ENCODE measurements at places on chromosomes 1 and 21.

DNA sequence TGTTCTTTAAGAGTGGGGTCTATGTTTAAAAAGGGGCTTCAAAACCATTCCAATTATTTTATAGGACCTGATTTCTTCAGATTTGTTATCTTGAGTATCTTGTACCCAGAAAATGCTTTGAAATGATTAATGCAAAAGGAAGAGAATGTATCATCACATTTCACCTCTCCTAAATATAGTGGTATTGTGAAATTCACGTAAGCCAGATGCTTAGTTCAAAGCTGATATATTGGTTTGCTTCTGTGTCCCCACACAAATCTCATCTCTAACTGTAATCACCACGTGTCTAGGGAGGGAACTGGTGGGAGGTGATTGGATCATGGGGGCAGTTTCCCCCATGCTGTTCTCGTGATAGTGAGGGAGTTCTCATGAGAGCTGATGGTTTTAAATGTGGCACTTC lies 8.5 kb downstream of the SOAT1 start:
- DNase-seq, result no peak

DNA sequence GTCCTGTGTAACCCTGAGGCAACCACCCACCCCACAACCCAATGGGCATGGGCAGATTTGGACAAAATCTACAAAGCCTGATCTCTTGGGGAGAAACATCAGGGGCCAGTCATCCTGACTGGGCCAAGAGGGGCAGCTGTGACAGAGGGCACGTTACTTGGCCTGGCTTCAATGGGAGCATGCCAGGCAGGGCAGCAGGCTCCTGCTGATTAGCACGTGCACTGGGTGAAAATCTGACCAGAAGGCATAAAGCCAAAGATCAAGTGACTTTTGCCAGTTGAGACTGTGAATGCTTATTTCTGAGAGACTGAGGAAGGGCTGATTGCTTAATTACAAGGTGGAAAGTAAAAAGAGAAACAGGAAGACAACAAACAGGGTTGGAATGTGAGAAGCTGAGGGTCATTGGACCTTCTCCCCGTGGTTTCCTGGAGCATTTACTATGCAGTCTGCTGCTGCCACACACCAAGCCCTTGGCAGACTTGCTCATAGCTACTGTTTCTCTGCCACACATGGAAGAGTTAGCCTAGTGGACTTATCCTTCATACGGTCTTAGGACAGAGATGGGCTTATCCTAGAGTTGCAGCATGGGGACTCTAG lies 39.8 kb upstream of the TNR start:
- DNase-seq, result no peak

DNA sequence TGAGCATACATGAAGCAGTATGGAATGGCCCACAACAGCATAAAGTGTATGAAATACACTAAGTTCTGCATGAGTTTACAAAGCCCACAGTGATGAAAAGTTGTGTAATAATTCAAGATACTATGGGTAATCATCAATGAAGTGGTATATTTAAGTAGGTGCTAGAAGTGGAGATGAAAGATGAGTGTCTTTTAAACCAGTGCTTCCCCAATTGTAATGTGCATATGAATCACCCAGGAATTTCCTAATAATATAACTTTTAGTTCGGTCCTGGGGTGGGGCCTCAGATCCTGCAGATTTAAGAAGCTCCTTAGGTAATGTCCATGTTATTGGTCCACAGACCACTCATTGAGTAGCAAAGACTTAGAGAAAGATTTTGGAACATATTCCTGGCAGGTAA lies 184.9 kb downstream of the DUSP10 start:
- no peak for DNase-seq

DNA sequence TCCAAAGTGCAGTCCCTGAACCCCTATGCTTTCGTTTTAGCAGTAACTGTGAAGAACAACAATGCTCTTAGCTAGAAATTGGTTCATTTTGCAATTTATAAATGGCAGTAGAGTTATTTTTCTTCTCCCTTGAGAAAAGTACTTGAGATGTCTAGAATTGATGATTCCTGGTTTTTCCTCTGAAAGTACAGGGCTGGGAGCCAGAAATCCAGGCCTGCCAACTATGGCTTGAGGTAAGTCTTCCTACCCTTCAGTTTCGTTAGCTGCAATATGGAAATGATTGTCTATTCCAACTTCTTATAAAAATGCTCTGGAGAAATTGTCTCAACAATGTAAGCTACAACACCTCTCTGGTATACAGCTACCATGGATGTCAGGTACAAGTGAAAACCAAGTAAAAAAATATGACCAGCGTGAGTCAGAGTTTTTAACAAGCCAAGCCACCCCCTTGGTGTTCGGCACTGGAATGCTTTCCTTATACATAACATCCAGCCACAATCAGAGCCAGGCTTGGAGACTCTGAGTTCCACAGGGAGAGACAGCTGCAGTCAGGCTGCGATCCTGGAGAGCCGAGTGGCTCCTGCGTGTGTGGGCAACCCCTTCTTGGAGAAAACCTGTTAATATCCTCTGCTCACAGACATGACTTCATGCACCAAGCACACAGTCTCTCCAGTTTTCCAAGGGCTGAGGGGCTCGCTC lies 22.0 kb downstream of the TSPAN2 start:
- DNase-seq, result no peak

DNA sequence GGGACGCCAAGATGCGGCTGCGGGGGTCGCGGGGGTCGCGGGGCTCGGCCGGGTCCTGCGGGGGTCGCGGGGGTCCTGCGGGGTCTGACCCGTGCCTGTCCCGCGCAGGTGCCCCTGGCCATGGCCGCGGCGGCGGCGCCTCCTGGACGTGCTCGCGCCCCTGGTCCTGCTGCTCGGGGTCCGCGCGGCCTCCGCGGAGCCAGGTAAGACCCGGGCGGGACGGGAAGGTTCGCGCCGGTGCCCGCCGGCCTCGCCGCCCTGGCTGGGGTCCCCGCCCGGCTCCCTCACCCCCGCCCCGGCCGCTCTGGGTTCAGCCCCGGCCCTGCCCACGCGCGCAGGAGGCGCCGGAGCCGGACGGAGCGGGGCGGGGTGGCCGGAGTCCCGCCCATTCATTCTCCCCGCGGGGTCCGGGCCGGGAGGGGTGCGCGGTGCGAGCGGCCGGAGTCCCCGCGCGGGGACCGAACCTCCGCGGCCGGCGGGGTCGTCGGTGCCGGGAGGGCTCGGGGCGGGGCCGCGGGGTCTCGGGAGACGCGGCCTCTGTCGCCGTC lies 380 bp downstream of the COL18A1 start:
- DNase-seq, result no peak

DNA sequence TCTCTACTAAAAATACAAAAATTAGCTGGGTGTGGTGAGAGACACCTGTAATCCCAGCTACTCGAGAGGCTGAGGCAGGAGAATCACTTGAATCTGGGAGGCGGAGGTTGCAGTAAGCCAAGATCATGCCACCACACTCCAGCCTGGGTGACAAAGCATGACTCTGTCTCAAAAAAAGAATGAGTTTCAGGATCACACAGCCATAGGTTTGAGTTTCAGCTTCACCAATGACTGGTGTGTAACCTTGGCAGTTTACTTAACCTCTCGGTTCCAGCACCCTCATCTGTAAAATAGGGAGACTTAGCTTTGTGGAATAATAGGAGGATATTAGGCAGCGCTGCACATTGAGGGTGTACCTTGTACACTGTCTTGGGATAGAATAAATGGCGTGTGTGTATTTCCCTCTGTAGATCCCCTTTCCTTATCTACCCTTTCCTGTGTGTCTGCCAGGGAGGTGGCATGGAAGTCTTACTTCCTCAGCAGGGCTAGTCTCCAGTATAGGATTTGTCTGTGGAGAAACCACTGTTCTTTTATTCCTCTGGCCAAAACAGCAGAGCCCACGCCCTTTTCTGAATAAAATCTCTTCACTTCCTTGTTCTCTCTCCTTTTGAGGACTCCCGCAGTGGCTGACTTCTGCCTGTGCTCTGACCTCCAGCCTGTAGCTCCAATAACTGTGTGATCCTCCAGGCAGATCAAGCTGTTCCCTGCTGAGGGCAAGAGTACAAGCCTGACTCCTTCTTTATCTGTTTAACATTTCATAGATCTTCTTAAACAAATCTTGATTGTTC lies 90.4 kb downstream of the HHAT start:
- no peak for DNase-seq

GRCh38 chr1:5983361-5984103 lies 8.7 kb downstream of the NPHP4 start:
- DNase-seq, result no peak

DNA sequence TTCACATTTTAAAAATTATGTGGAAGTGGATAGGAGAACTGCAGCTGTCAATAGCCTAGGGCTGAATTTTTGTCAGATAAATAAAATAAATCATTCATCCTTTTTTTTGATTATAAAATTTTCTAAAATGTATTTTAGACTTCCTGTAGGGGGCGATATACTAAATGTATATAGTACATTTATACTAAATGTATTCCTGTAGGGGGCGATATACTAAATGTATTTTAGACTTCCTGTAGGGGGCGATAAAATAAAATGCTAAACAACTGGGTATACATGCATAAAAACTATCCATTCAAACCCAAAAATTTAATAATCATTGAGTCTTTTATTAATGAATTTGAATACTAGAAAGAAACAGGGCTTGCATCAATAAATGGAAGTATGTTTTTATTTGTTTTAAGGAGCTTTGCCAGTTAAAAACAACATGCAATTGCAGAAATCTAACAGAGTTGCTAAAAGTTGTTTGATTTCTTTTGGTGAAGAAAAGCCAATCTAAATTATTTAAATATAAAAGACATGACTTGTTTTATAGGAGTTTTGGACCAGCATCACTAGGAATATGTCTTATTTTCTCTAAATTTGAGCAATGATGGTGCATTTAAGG lies 31.4 kb downstream of the CLCA1 start:
- DNase-seq, result no peak

DNA sequence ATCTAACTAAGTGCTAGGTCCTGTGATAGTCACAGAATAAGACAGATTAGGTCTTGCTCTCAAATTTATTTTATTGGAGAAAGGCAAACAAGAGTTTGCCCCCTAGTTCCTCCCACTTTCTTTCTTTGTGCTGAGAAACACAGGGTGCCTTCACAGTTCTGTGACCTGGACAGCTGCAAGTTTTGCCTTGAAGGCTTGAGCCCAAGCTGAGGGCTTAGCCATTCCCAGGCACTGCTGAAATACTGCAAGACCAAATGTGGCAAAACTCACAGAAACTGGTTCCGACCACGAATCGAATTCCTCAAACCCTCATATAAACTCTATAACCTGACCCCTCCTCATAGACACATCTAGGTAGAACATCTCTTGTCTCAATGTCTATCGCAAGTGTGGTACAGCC lies 227.9 kb downstream of the RERE start:
- no peak for DNase-seq

DNA sequence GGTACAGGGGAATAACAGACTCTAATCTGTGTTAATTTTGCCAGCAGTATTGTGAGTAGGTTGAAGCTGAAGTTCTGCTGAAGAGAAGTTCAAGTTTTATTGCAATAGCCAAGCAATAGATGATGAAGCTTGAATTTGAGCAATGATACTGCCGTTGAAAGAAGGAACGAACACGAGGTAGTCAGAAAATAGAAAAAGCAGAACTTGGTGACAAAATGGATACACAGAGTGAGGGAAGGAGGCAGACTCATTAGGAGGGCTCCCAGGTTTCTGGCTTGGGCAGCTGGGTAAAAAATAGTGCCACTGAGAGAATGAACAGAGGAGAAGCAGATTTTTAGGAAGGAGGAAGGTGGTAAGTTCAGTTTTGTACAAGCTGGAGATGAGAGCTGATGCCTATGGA lies 22.3 kb upstream of the AGO1 start:
- DNase-seq, result no peak

DNA sequence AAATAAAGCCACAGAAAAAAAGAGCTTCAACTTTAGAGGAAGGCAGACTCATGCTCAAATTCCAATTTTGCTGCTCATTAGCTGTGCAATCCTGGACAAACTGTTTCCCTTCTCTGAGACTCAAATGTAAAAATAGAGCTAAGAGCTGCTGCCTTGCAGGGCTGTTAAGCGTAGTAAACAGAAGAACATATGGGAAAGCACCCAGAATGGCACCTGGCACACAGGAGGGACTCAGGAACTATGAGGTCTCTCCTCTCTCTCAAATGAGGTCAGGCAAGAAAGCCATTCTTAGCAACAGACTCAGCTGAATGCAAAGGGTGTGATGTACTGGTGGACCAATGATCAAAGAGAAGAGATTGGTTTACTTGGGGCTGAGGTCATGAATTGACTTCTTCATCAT lies 61.3 kb downstream of the TRABD2B start:
- no peak for DNase-seq

DNA sequence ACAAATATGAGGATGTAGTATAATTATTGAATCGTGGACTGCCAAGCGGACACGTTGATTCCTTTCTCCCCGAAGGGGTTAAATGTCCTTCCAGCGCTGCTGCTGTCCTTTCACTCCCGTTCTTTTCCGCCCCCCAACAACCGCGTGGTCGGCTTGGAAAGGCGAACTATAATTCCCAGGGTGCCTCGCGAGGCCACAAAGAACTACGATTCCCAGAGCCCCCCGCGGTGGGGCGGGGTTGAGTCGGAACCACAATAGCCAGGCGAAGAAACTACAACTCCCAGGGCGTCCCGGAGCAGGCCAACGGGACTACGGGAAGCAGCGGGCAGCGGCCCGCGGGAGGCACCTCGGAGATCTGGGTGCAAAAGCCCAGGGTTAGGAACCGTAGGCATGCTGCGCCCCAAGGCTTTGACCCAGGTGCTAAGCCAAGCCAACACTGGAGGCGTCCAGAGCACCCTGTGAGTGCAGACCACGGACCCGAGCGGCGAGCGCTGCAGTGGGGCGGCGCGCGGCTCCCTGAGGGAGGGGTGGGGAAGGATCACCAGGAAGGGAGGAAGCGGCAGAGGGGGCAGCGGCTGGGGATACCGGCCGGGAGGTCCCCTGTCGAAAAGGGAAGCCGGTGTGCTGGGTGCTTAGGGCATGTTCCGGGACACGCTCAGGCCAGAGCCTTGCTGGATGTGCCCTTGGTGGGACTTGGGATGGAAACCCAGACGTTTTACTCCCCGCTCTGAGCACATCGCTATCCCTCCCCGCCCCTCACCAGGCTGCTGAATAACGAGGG lies at the start of gene LAMTOR2:
LAMTOR2 (plus strand) TSS at position 283 of the 781 bp plus-strand sequence; CDS start at position 391, 108 bp downstream.
- peak; percentile 98 for DNase-seq

GRCh38 chr1:17653728-17654351 lies 101.3 kb upstream of the ACTL8 start:
- peak; percentile 44 for DNase-seq

- DNase-seq, result peak; percentile 44
Observed at GRCh38 chr1:33094971-33095604, 14.1 kb downstream of the AZIN2 start.

- DNase-seq, result no peak
Observed at GRCh38 chr1:65963156-65963888, 170.6 kb downstream of the PDE4B start.

- no peak for DNase-seq
Observed at GRCh38 chr1:11759791-11760190, 2.2 kb upstream of the C1orf167 start.
